ENCODE measurements at places on chromosomes 7 and 10.

DNA sequence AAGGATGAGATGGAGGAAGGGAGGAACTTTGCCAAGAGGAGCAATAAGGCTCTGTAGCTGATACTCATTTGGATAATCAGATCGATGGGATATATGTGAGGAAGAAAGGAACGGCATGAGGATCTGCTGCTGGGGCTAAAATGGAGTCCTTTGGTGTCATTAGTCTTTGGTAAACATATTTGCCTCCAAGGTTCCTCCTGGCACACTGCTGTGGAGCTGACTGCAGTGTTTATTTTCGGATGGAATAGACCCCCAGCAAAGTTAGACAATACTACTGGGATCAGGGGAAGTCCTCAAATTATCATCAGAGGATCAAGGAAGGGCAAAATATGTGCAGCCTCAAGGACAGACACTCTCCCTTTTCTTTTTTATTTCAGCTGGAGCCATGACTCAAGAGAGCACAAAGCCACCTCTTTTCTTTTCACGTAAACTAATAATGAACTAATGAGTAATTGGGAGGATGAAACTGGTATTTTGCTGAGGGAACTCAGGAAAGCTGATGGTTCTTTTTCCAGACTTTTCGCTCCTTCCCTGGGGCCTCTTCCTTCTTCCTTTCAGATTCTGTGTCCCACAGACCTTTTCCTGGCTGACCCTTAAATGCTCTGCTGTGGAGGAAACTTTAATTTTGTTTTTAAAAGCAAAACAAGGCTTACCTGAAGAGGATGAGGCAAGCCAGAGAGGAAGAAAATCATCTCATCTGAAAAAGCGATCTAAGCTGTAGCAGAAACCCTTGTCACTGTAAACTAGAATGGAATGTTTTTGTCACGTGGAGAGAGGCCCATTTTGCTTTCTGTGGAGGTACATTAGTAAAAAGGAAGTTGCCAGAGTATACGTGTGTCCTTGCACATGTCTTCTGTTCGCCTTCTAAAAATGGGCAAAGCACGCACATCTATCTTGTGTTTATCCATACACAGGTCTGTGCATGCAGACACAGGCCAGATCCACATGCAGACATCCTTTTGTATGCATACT is 33.3 kb downstream of the LRMDA start:
- no peak for DNase-seq

GRCh38 chr7:126957443-126957842 is 295.3 kb downstream of the GRM8 start:
- no peak for DNase-seq

- no peak for DNase-seq
Observed at GRCh38 chr7:3154317-3154716, 110.7 kb upstream of the CARD11 start.

DNA sequence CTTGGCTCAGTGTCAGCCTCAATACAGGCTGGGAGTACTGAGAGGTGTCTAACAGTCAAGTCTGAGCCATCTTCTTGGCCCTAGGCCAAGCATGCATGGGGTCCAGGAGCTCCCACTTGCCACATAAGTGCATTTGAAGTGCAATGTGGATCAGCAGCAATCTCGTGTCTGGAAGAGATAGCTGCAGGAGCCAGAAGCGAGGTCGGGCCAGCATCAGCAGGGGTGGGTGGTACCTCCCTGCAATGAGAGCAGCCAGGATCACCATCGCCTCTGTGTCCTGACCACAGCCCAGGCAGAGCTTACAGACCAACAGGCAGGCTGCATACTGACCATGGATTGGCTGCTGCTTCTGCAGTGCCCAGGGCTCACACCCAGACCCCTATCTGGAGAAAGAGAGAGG is 83.0 kb upstream of the CXCL12 start:
- no peak for DNase-seq

DNA sequence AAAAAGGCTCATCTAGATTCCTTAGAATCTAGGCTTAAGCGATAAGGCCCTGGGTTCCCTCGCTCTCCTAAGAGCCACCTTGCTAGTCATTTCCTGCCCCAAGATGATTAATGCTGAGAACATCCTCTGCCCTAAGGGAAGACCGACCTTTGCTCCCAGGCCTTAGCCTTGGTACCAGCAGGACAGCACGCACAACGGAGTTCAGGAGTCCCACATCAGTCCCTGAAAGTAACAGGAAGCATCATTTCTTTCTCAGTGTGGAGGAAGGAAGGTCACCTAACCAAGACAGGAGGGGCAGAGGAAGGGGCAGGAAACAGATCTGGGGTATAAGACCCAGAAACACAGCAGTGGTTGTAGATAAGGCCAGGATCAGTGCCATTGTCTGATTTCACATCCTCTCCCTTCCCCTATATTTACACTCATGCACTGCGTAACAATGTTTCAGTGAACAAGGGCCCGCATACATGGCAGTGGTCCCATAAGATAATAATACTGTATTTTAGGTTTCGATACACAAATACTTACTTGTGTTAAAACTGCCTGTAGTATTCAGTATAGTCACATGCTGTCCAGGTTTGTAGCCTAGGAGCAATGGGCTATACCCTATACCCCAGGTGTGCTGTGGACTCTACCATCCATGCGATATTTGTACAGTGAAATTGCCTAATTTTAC is 8.1 kb upstream of the FAM107B start:
- no peak for DNase-seq

- no peak for DNase-seq
Observed at GRCh38 chr10:51596695-51597094, 102.7 kb downstream of the CSTF2T start.

GRCh38 chr7:86025807-86026206 is 617.9 kb upstream of the GRM3 start:
- DNase-seq, result no peak

DNA sequence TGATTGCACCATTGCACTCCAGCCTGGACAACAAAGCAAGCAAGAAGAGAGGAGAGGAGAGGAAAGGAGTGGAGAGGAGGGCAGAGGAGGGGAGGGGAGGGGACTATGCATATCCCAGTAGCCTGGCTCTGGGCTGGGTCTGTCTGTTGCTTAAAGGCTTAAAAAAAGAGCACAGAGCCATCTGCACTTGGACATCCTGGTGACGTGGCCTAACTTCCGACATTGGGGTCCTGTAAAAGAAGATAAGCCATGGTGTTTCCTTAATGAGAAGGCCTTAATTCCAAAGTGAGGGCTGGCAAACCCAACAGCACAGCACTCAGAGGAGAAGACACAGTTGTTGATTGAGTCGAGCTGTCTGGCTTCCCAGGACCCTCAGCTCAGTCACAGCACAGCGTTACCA is 352.6 kb downstream of the PAXIP1 start:
- DNase-seq, result no peak

- DNase-seq, result no peak
Observed at GRCh38 chr10:129541200-129541599, 74.2 kb downstream of the MGMT start.

GRCh38 chr7:1844951-1845390 is 174.9 kb downstream of the ELFN1 start:
- no peak for DNase-seq

GRCh38 chr7:40700653-40701421 is 566.0 kb downstream of the SUGCT start:
- peak; percentile 38 for DNase-seq

GRCh38 chr7:5442757-5443305 is 19.2 kb upstream of the TNRC18 start:
- DNase-seq, result no peak

- DNase-seq, result no peak
Observed at GRCh38 chr10:73471226-73471625, 24.6 kb downstream of the PPP3CB start.

DNA sequence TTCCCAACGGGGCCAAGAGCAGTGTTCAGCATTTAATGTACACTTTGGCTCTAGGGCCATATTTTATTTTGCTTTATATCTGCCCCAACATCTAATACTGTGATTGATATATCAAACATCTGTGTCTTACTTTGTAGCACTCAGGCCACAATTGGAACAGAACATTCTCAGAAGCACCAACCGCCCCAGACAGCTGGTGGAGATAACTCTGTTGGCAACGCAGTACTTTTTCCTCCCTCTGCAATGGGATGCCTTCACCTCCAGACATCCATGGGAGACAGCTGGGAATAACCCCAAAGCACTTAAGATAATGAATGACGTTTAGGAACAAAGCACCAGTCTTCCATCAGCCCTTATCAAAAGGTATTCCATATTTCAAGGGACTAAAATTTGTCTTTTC is 57.4 kb downstream of the PIP4K2A start:
- no peak for DNase-seq

DNA sequence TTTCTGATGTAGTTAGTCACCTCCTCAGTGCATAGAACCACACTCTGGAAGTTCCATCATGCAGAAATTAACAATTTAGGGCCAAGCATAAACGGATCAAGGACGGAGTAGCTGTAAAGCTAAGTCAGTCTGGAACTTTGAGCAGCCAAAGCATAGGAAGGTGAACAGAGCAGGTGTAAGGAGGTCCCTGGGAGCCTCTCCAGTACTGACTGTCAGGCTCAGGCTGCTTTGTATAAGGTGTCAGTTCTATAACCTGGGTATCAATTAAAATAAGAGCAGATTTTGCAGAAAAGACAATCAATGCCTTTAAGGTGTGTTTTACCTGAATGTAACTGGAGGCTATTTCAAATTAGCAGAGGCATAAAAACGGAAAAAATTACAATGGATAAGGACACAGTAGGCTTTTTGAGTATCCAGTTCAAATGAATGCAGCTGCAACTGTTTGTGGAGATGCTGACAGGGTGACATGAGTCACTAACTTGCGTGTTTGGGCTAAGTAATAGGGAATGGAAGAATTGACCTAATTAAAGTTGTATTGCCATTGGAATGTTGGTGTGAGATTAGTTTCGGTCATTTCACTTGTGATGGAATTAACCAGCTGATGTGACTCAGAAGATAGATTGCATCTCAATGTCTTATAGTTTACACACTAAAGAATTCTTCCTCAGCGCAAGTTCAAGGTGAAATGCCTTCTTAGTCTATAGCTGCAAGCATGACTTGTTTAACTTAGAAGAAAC is 417.9 kb upstream of the CNTNAP2 start:
- DNase-seq, result no peak

- DNase-seq, result no peak
Observed at GRCh38 chr7:48148311-48148710, 22.9 kb upstream of the ABCA13 start.

DNA sequence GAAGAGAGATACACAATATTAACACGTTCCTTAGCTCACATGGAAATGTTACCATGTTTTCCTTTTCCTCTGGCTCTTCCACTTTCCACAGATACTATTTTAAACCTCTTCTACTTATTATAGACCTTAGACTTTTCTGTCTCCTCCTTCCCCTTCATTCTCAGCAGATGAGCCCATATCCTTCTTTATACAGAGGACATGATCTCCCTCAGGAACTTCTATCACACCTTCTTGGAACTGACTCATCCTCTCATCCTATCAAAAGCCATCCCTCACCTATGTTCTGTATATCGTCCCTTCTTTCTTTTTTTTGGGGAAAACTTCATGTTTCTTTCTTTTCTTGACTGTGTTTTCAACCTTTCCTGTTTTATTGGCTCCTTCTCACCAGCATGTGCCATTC is 20.8 kb downstream of the MTPN start:
- no peak for DNase-seq
